ENCODE measurements at places on chromosomes 7 and 10.

DNA sequence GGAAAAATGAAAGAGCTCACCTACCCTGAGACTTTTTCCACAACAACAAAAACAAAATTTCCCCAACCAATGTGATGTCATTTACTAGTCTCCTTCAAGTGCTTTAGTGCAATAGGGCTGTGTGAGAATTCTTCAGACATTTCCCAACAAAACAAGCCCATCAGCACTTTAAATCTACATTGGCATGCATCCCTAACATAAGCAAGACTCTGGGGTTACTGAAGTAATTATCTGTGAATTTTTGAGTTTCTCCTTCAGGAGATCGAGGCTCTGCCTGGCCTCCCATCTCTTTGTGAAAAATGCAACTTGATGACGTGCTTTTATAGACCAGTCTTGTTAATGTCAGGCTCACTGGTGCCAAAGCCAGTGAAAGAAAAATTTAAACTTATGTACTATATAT lies 255.6 kb downstream of the GFRA1 start:
- DNase-seq = no peak

- no peak for DNase-seq
These were observed 244.3 kb downstream of the MTERF1 start for GRCh38 chr7:91636129-91636724.

DNA sequence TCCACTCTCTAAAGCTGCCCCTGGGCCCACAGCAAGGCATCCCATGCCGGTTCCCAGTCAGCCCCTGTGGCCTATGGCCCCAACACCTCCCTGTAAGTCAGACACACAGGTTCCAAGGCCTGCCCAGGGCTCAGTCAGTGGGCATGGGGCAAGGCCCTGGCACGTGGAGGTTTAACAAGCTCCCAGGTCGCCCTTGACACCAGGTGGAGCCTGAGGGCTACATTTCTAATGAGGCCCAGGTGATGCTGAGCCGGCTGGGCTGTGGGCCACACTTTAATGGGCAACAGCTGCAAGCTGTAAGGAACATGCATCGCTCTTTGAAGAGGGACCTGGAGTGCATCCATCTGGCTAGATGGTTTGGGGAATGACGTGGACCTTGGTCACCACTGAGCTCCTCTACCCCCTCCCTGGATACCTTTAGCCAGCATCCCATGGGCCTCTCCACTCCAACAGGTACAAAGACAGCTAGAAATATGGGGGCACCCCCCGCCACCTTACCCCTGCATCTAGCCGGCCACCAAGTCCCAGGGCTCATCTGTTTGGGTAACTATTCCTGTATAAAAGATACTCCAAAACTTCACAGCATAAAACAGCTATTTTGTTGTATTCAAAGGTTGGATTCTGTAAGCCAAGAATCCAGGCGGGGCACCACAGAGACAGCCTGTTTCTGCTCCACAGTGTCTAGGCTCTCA lies 122.5 kb downstream of the OAT start:
- DNase-seq = no peak

GRCh38 chr10:112139176-112139575 lies 44.4 kb downstream of the GPAM start:
- no peak for DNase-seq

DNA sequence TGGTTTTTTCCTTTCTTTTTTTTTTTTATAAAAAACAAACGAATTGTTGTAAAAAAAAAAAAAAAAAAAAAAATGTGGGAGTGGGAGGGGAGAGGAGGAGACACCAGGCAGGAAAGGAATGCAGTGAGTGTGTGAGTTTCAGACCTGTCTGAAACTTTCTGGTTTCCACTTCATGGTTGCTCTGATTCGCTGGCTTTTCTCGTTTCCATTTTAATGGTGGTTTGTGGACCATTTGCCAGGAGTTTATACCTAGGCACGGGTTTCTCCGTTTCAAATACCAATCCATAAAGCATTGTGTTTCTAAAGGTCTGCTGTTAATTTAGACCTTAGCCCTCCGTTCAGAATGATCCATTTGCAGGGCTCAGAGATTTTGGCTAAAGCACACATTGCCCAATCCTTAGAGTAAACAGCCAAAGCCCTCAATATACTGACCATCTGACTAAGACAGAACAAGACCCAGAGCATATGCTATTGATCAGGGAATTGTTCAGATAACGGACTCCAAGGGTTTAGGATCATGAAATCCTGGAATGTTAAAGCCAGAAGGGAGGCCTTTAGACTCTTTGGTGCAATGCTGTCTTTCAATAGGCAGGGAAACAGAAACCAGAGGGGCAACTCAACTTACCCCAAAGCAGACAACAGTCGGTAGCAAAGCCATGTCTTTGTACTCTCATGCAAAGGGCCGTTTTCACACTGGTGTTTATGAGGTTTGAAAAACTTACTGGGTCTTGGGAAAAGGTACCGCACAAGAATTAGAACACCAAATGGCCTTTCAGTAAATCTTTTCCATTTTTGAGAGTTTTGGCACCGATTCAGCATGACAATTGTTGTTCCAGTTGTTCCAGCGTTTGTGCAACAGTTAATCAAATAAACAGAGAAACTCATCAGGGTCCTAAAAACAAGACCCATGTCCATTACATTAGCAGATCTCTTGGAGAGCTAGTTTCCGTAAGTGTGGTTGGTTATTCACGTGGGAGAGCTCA lies 94.3 kb upstream of the AGBL3 start:
- no peak for DNase-seq

DNA sequence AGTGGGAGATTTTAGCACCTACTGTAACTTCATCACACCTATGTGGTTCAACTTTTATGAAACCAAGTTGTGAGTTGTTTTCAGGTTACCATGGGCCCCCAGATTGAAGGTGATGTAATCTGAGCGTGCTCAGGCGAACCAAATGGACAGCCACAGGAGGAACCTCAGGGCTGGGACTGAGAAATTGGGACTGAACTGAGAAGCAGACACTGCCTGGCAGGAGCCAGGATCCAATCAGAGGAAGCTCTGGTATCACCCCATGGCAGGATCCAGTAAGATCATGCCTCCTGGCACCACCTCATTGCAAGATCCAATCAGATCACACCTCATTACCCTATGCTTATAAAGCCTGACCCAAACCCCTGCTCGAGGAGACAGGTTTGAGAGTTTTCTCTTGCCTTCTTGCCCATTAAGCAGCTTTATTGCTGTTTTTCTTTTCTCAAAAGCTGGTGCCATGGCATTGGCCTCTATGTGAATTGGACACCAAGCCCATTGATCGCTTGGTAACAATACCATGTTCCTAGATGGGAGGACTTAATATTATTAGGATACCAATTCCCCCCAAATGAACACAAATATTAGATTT lies 43.2 kb upstream of the GDF10 start:
- no peak for DNase-seq

Measured in CD4-positive, alpha-beta T cell treated with Interleukin-6 at 100 ng/mL for 8 hours (primary cell).